ENCODE measurements at places on chromosomes 16 and 17.

DNA sequence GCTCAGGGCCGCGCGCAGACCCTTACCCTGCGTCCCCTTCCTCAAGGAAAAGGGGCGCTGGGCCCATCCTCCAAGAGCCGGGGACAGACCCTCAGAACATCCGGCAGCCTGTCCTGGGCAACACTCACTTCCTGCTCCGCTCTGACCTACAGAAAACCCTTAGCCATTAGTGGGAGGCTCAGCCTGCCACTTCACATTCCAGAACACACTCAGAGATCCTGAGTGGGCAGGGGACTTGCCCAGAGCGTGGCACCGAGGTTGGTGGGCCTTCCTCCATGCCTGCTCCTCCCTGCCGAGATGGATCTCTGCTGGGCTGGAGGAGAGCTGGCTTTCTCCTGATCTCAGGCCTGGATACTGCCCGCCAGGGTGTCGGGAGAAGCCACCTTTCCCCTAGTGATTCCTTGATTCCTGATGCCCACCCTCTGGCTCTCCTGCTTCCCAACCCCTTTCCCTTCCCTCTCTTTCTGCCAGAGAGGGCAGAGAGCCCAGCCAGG lies 1.5 kb downstream of the SCARF1 start:
- DNase-seq = no peak

DNA sequence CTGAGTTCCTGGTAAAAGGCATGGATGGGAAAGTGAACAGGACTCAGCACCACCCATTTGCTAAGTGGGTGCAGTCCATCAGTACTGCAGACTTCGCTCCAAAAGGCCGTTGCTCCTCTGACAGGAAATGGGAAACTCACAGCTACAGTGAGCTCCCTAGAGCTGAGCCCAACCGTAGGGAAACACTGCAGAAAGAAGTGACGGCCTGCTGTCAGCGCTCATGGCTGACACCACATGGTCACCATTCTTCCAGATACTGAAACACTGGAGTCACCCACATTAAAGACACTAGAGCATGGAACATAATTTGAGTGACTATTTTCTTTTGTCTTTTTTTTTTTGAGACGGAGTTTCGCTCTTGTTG lies 31.9 kb downstream of the UBE2O start:
- DNase-seq = no peak

GRCh38 chr17:16926571-16927451 lies 45.1 kb downstream of the TNFRSF13B start:
- DNase-seq = no peak

DNA sequence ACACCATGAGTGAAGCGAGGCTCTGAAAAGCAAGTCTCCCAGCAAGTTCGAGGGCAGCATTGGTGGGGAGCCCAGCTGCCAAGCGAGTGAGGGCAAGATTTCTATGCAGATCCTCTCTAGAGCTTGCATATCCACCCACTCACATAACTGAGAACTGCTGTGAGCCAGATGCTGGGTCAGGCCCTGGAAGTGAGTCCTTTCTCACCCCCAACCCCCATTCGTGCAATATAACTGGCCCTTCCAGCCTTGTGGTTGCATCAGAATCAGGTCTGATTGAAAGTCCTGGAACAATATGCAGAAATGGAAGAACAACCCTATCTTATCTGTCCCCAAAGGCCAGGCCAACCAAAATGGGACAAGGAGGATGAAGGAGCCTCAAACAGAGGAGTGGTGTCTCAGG lies 146.6 kb downstream of the IRX5 start:
- DNase-seq = no peak

DNA sequence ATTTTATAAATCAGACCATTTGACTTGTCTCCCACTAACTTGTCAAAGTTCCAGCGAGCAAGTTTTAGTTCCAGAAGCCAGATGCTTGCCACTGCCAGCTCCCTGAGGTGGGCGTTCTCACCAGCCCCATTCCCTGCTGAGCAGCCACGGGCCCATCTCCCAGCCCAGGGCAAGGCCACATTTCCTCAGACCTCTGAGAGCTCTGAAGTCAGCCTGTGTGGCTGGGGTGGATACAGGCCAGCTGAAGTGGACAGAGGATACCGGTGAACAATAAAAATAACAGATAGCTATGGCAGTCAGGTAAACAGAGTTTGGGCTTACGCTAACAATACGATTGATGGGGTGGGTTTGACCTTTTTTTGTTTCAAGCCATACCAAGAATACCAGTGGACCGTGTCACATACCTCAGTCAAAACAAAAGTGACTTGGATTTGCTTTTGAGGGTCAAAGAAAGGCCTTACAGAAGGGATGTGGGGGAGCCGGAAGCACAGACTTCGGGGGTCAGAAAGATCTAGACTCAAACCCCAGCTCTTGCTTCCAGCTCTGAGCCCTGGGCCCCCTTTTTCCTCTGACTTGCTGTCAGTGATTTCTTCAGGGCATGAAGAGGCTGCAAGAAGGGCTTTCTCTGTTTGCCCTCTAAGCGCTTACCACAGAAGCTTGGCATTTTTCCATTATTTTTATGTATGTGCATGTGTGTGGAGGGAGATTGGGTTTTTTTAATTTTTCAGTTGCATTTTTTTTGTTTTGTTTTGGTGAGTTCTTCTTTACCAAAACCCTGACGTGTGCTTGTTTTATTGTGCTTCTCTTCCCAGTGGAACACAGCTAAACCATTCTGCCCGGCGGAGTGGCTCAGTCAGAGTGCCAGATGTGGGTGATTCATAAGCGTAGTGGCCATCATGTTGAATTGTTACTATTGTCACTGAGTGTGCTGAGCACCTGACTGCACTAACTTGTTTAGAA lies 109.9 kb downstream of the GNAO1 start:
- no peak for DNase-seq

- no peak for DNase-seq
Measured at GRCh38 chr17:57551321-57552079, 193.6 kb downstream of the CCDC182 start.

Data from left renal cortex interstitium (tissue), 4 donors.